A172 (cell line): ENCODE measurements at places on chromosomes 4 and X. TPM values are rescaled to one million over a fixed set of nuclear protein-coding genes. Genes with fewer than 3 reads are reported as not detected.

GRCh38 chr4:108607079-108607815 lies 13.1 kb upstream of the RPL34 start:
- no peak for DNase-seq

DNA sequence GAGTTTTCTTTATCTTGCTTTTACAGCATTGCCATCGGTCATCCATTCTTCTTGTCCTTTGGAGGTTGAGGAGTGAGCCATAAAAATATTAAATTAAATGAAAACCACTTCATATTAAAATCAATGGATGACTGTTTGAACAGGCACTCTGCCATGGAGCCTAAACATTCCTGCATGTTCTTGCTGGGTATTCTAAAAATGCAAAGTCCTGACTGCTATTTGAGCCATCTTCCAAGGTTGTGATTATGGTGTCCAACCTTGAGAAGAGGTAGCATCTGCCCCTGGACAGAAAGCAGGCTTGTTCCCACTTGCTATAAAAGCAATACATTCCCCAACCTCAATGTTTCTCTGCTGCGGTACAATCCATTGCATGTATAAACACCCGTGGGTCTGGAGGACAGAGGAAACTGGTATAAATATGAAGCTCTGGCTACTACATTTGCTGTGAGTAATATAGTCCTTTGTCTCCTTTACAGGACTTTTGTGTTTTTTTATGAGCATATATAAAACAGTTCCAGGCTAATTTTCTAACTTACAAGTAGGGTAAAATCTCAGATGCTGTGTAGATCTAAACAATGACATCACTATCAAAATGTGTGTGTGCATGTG lies 70.9 kb upstream of the FAT4 start:
- DNase-seq, result no peak

The PARM1 gene
- total RNA-seq, result not detected in 2 replicates

The PAGE1 gene
- 1.1 TPM in 1 of 2 replicates, not detected in the other for total RNA-seq

The MTTP gene
- total RNA-seq, result 0.65 TPM in 1 of 2 replicates, not detected in the other

- no peak for DNase-seq
Measured at GRCh38 chr4:153062652-153063168, 126.6 kb downstream of the FHDC1 start.

The TCP11X2 gene
- total RNA-seq, result not detected in 2 replicates

The PDZD4 gene
- 8.2 and 10.5 TPM in 2 replicates for total RNA-seq

DNA sequence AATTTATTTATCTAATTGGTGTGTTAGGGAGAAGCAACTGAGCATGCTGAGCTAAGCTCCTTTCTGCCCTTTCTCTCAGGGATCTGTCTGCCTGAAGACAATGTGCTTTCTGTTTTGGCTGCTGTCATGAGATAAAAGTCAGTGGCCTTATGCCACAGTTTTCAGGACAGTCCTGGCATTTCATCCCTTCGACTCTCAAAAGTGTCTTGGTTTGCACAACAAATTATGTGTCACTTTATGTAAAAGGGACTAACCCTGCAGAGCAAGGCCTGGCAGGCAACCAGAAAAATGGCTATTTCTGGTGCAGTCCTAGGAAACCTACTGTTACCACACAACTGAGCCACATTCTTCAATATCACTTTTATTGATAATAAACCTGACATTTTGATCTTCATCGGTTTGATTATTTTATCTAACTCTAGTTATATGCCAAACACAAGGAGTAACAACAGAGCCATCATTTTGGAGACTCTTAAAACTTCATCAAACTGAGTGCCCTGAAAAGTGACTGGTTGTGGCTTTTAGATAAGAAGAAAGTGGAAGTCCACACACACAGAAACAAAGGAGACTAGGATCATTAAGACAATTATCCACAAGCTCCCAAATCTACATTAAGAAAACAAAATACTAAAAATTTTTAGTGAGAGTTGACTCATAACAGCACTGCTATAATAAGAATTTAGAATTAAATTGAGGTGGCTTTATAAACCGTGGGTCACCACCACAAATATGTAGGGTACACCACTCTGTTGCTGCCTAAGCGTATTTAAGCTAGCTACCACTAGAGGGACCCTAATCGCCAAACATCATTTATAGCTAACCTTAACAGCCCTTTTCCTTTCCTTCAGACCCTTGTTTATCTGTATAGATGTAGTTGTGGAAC lies 95.9 kb upstream of the PTPN13 start:
- peak; percentile 58 for DNase-seq

The CXCL13 gene
- not detected in 2 replicates for total RNA-seq

DNA sequence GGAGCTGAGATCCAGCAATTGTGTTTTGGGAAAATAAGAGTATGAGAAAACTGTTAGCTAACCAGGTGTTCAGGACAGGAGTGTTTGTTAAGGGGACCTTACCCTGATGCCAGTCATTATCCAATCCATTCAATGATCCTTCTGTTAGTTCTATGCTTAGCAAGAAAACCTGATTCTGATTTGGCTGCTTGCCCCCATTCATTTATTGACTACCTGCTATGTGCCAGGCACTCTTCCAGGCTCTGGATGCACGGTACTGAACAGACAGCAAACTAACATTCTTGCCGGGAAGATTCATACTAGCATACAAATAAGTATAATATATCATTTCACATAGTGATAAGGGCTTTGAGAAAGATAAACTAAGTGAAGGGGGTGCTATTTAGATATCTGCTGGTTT lies 1.0 kb upstream of the MECP2 start:
- DNase-seq, result no peak

The RBM10 gene
- 42.6 and 48.8 TPM in 2 replicates for total RNA-seq

DNA sequence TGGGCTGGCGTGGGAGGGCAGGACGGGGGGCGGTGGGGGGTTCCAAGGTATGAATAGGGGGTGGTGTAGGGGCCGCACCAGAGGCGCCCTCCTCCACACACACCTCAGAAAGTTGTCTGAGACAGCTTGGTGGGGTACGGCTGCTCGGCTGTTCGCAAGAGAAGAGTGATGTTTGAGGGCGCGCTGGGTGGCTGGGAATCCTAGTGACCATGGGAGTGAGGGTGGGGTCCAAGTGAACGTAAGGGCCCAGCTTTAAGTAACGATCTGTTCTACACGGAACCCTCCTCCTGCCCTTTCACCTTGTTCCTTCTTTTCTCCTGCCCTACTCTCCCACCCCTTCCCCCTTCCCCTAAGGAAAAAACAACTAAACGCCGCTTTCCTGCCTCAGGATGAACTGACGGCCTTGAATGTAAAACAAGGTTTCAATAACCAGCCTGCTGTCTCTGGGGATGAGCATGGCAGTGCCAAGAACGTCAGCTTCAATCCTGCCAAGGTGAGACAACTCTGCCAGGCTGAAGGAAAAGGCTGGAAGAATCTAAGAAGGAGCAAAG lies 664 bp downstream of the MED12 start:
- DNase-seq, result no peak
